ENCODE measurements at places on chromosomes 16 and 17.

- peak overlapping the region; percentile 55 for H3K27ac ChIP-seq
- DNase-seq, result peak; percentile 61
- no peaks in the 10 kb centered on the region for H3K27me3 ChIP-seq
Observed at GRCh38 chr16:67000384-67001351, 12.3 kb downstream of the CES4A start.

- H3K27ac ChIP-seq, result no peak overlapping the region
- peaks cover 41% of the 10 kb centered on the region for H3K36me3 ChIP-seq
- no peaks in the 10 kb centered on the region for H3K4me1 ChIP-seq
- no peaks in the 10 kb centered on the region for H3K27me3 ChIP-seq
- H3K4me3 ChIP-seq, result no peak overlapping the region
Observed at GRCh38 chr16:71758293-71758760, 33.8 kb upstream of the PHLPP2 start.

DNA sequence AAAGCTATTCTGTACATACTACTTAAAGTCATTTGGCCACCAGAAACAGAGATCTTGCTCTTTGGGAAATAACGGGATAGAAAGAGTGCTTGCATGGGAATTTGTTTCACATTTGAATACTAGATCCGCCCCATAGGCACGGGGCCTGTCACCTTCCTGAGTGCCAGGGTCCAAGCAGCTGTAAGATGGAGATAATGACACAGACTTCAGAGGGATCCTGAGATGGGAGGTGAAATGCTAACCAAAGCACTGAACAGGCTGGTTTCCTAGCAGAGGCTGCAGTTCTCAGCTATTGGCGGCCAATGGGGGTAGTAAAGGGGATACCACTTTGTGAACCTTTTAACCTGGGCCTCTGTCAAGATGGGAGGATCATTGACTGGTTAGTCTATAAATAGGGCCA is 225.4 kb downstream of the IRF8 start:
- no peaks in the 10 kb centered on the region for H3K27me3 ChIP-seq
- no peak overlapping the region for H3K4me3 ChIP-seq
- no peak overlapping the region for H3K27ac ChIP-seq
- no peaks in the 10 kb centered on the region for H3K36me3 ChIP-seq

- no peaks in the 10 kb centered on the region for H3K36me3 ChIP-seq
- H3K4me3 ChIP-seq, result no peak overlapping the region
- DNase-seq, result peak; percentile 69
- H3K27me3 ChIP-seq, result no peaks in the 10 kb centered on the region
- H3K4me1 ChIP-seq, result peaks cover 5% of the 10 kb centered on the region
- no peak overlapping the region for H3K27ac ChIP-seq
Observed at GRCh38 chr17:1275962-1276736, 3.3 kb upstream of the TRARG1 start.

DNA sequence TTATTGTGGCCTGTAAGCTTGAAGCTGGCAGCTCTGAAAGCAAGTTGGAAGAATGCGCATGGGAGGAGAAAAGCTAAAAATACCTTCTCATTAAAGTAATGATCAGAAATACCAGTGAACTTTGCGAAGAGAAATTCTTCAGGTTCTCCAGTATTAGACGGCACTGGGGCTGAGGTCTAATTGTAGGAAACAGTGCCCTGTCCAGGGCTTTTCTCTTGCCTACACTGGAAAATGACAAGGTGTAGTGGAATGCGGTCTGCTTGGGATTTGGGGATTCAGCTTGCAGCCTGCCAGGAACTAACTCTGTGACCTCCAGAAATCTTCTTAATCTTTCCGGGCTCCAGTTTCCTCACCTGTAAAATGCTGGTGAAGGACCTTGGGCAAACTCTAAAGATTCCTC is 53.3 kb upstream of the KCNJ16 start:
- H3K36me3 ChIP-seq, result no peaks in the 10 kb centered on the region

DNA sequence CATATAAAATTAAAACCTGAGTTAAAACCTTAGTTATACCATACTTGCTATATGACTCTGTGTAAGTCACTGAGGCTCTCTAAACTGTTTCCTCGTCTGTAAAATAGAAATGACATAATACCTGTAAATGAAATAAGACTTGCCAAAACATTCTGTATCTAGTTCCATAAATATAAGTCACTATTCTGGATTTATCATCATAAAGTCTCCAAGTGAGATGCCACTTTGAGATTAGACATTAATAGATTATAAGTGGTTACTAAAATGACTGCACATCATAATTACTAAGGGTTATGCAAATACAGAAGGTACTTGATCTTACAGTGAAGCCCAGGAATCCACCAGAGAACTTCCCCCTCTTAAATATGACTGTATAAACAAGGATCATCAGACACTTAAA is 12.0 kb upstream of the BRIP1 start:
- no peak overlapping the region for H3K4me3 ChIP-seq
- no peaks in the 10 kb centered on the region for H3K27me3 ChIP-seq
- DNase-seq, result no peak
- no peaks in the 10 kb centered on the region for H3K4me1 ChIP-seq
- no peak overlapping the region for H3K27ac ChIP-seq

GRCh38 chr16:15521390-15521757 is 87.0 kb downstream of the BMERB1 start:
- H3K4me3 ChIP-seq, result no peak overlapping the region
- H3K27me3 ChIP-seq, result no peaks in the 10 kb centered on the region
- H3K36me3 ChIP-seq, result no peaks in the 10 kb centered on the region
- DNase-seq, result no peak
- H3K27ac ChIP-seq, result no peak overlapping the region

DNA sequence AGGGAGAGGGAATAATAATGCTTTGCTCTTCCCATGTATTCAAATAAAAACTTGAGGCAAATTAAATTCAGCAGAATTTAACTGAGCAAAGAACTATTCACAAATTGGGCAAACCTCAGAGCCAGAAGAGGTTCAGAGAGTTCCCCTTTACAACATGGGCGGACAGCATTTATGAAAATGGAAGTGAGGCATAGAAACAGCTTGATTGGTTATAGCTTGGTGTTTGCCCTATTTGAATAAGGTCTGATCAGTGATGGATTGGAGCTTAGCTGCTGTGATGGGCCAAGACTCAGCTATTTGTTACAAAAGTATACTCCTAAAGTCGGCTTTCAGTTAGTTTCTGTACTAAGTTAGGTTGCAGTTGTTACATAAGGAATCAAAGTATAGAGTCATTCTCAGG is 63.0 kb downstream of the TMEM100 start:
- H3K4me3 ChIP-seq, result no peak overlapping the region
- no peaks in the 10 kb centered on the region for H3K27me3 ChIP-seq
- no peak for DNase-seq
- no peaks in the 10 kb centered on the region for H3K36me3 ChIP-seq
- H3K27ac ChIP-seq, result no peak overlapping the region

DNA sequence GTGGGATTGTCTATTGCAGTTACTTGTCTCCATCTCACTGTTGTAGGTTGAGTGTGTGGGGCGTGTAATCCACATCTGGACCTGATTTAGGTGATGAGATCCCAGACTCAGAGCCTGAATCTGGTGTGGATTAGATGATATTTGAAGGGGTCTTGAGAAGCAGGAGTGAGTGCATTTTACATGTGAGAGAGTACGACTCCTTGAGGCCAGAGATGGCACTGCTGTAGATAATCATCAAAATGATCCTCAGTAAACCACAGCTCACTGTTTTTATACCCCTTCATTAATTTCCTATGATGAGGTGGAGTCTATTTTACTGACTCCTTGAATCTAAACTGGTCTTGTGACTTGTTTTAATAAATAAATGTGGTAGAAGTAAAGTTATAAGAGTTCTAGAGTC is 732.5 kb downstream of the KCNJ2 start:
- no peaks in the 10 kb centered on the region for H3K4me1 ChIP-seq
- H3K4me3 ChIP-seq, result no peak overlapping the region
- no peak overlapping the region for H3K27ac ChIP-seq
- H3K27me3 ChIP-seq, result no peaks in the 10 kb centered on the region

DNA sequence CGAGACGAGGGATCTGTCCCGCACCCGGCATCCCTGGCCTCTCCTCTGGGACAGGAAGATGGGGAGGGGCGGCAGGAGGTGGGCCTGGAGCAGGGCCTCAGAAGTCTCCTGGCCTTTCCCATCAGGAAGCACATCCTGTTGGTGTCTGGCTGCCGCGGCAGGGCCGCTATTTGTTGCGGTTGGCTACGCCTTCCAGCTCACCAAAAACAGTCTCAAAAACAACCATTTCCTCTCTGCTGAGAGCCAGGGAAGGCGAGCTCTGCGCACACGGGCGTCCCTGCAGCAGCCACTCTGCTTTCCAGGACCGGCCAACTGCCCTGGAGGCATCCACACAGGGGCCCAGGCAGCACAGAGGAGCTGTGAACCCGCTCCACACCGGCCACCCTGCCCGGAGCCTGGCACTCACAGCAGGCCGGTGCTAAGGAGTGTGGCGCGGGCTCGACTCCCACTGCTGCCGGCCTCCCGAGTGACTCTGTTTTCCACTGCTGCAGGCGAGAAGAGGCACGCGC is at the start of gene TMEM204:
Gene TMEM204 (plus strand): TSS at position 224 of the 509 bp plus-strand sequence. CDS start 610 bp downstream, outside the sequence.
- H3K4me3 ChIP-seq, result peak within 1 kb of the TSS; percentile 96
- peak within 1 kb of the TSS; percentile 73 for H3K27ac ChIP-seq
- H3K4me1 ChIP-seq, result peaks cover 42% of the 10 kb centered on the region
- peak; percentile 48 for DNase-seq
- H3K36me3 ChIP-seq, result peaks cover 29% of the 10 kb centered on the region
- no peaks in the 10 kb centered on the region for H3K27me3 ChIP-seq

DNA sequence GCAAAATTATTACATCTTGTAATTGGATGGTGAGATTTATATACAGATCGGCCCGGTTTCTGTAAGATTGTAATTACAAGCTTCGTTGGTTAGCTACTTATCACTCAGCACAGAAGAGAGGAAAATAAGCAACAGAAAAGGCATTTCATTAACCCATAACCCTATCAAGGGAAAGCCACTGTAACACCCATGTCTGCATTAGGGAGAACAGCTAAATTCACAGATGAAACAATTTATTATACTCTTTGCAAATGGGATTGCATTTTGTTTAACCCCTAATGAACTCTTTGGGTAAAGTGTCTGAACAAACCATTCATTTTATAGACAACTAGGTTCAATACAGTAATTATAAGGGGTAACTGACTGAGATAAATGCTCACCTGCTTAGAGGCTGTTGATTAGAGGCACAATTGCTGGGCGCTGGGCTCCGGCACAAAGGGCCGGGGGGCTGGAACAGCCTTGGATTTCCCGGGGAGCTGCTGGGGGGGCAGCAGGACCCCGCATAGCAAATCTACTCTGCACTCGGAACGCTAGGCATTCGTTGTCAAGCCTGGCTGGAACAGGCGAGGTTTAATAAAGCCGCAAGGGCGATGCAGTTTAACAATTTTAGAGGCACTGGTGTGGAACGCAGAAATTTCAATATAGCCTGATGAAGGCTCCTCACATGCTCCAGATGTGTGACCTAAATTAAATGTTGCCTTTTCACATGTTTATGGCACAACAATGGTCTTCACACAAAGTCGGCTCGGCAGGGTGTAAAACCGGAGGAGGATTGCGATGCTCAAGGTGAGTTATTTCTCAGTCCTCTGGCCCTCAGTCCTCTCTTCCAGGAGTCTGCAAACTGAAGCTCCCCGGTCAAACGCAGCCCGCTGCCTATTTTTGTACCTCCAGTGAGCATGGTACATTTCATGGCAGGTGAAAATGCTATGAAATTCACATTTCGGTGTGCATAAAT is 134.0 kb upstream of the IRX6 start:
- no peaks in the 10 kb centered on the region for H3K27me3 ChIP-seq
- H3K4me3 ChIP-seq, result no peak overlapping the region
- no peaks in the 10 kb centered on the region for H3K4me1 ChIP-seq

- H3K27me3 ChIP-seq, result no peaks in the 10 kb centered on the region
- no peak overlapping the region for H3K27ac ChIP-seq
- no peak overlapping the region for H3K4me3 ChIP-seq
- no peak for DNase-seq
- peaks cover 8% of the 10 kb centered on the region for H3K36me3 ChIP-seq
Observed at GRCh38 chr17:7019839-7020519, 2.9 kb upstream of the BCL6B start.

DNA sequence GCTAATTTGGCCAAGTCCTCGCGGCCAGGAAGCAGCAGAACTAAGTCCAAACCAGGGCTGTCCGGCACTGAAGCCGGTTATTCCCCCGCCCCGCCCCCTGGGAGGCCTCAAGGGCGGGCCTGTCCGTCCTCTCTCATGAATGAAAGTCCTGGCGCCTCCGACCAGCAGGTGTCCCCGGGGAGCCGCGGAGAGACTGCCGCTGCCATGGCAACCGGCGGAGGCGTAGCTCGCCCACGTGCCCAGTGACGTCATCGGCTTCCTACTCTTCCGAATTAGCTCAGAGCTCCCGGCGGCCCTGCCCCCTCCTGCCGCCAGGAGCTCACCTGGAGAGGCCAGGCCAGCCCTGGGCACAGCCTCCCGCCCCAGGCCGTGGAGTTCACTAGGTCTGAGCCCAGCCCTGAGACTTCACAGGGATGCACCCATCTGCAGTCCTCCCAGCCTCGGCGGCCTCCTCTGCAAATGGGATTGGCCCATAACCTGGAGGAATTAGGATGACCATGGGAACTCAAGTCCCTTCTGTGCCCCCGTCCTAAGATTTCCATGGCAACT is 1.3 kb downstream of the SPATA2L start:
- peak overlapping the region; percentile 64 for H3K4me3 ChIP-seq
- H3K36me3 ChIP-seq, result no peaks in the 10 kb centered on the region
- peak; percentile 94 for DNase-seq
- H3K4me1 ChIP-seq, result peaks cover 34% of the 10 kb centered on the region
- peak overlapping the region; percentile 80 for H3K27ac ChIP-seq
- no peaks in the 10 kb centered on the region for H3K27me3 ChIP-seq

- no peak for DNase-seq
- peaks cover 5% of the 10 kb centered on the region for H3K4me1 ChIP-seq
- no peaks in the 10 kb centered on the region for H3K27me3 ChIP-seq
- no peaks in the 10 kb centered on the region for H3K36me3 ChIP-seq
- no peak overlapping the region for H3K4me3 ChIP-seq
Observed at GRCh38 chr16:12680531-12680930, 123.2 kb downstream of the CPPED1 start.
